Adrenal gland (tissue), 19 donors: ENCODE measurements at places on chromosomes 1 and 21.

GRCh38 chr1:38560457-38560856 lies 299.1 kb downstream of the RRAGC start:
- no peak for DNase-seq

- peak; percentile 48 for DNase-seq
Observed at GRCh38 chr1:22204989-22205913, 62.4 kb upstream of the WNT4 start.

DNA sequence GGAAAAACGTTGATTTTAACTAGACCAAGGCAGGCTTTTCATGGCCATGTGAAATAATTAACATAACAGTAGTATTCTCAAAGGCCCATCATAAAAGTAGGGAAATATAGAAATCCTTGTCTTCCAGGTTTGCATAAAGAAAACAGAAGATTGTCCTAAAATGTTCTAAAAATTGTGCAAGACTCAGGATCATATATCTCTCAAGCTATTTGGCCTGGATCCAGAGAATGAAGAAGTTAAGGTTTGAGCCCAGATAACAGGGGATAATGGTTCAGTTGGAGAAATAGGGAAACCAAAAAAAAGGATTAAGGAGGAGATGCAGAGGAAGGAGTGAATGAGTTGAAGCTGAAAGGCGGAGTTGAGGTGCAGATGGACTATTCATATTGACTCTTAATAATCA lies 555.5 kb upstream of the NR5A2 start:
- DNase-seq: no peak

GRCh38 chr1:194734970-194735369 lies 1548.6 kb upstream of the B3GALT2 start:
- DNase-seq: no peak
